ENCODE measurements at places on chromosomes 11 and 22. TPM values are rescaled to one million over a fixed set of nuclear protein-coding genes. Genes with fewer than 3 reads are reported as not detected.
A peak's percentile ranks its signal among the peaks of the same experiment; 100 is the strongest.

DNA sequence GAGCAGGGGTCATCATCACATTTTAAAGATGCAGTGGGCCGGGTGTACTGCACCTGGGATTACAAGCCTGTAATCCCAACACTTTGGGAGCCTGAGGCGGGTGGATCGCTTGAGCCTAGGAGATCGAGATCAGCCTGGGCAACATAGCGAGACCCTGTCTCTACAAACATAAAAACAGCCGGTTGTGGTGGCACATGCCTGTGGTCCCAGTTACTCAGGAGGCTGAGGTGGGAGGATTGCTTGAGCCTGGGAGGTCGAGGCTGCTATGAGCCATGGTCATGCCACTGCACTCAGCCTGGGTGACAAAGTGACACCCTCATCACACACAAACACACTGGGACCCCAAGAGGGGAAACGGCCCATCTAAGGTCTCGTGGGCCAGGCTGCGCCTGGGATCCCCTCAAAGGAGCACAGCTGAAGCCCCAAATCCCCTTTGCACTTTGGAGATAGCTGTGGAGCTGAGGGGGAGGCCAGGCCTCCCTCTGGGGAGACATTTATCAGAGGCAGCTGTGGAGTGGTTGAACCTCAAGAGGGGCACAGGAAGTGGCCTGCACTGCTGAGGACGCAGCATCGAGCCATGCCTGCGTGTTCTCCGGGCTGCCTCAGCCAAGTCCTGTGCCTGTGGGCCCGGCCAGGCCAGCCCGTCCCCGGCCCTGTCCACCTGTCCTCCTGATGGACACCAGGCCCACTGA is 27.5 kb downstream of the OSBPL5 start:
- DNase-seq: no peak

- DNase-seq: no peak
These were observed 54.1 kb downstream of the ST3GAL4 start for GRCh38 chr11:126409620-126409985.

NLRP10 gene
- total RNA-seq: 0.48 TPM

NEAT1 gene
- 1.8 TPM for total RNA-seq

DNA sequence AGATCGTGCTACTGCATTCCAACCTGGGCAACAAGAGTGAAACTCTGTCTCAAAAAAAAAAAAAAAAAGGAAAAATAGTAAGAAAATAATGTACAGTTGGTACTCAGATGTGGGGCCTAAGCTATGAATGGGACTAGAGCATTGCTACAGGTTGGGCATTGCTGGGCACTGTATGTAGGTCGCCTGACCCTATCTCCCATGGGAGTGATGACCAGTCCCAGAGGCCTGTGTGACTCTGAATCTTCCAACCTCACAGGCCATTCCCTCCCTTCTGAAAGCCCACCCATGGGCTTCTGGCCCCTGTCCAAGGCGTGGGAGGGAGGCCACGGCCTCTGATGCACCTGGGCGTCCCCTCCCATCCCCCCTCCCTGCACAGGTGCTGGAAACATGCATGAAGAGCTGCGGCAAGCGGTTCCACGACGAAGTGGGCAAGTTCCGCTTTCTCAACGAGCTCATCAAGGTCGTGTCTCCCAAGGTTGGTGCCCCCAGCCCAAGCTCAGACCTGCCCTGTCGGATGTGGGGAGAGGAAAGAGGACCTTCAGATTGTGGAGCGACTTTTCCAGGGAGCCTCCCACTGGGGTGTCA is 9.5 kb downstream of the GGA1 start:
- DNase-seq: no peak

- DNase-seq: no peak
These were observed 2.2 kb upstream of the PHLDA2 start for GRCh38 chr11:2931420-2931746.

DNA sequence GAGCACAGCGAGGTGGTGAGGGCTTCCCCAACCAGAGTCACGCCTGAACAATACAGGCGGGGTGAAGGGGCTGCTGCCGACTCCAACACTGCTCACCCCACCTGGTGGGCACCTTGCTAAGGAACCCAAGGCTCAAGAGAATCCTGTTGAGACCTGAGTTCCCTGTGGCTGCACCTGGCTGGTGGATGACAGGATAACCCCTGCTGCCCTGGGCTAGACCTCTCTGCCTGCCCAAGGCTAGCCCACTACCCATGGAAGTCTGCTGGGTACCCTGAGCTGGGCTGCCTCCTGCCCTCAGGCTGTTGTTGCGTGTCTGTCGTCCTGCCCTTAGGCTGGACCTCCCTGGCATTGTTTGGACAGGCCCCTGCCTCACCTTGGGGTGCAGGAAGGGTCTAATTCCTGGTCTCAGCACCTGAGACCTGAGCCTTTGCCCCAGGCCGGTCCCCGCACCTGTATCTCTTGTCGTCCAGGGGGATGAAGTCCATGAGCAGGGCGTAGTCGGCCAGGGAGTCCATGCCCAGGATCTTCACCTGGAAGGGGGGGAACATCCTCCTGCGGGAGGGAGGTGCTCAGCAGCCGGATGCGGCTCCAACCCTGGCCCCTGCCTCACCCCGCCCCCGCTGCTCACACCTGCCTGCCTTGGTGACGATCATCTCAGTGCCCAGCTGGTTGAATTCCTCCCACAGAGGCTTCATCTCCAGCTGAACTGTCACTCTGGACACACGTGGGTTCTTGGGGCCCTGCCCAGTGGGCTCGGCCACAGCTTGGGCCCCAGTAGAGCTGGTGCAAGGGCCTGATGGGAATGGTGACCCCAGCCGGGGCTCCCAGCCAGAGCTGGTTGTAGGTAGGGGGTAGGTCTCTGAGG is 4.9 kb upstream of the NUDT8 start:
- DNase-seq: no peak

DNA sequence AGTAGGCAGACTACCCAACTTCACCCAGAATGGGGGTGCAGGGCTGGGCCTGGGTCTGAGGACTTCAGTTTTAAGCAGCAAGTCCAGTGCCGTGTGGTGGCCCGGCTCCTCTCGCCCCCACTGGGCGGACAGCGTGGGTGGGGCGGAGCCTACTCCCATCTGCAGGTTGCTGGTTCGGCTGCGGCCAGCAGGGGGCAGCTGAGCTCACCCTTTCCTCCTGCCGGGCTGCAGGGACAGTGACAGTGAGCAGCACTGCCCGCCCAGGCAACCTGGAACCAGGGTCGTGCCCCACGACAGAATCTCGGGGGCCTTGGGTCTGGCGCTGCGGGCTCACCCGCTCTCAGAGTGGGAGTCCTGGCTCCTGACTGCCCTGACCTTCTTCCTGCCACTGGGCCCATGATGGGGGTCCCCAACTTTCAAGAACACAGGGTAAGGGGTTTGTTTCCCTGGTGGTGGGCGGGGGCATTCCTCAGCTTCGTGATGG is 6.2 kb upstream of the NEAT1 start:
- DNase-seq: peak; percentile 88

DNA sequence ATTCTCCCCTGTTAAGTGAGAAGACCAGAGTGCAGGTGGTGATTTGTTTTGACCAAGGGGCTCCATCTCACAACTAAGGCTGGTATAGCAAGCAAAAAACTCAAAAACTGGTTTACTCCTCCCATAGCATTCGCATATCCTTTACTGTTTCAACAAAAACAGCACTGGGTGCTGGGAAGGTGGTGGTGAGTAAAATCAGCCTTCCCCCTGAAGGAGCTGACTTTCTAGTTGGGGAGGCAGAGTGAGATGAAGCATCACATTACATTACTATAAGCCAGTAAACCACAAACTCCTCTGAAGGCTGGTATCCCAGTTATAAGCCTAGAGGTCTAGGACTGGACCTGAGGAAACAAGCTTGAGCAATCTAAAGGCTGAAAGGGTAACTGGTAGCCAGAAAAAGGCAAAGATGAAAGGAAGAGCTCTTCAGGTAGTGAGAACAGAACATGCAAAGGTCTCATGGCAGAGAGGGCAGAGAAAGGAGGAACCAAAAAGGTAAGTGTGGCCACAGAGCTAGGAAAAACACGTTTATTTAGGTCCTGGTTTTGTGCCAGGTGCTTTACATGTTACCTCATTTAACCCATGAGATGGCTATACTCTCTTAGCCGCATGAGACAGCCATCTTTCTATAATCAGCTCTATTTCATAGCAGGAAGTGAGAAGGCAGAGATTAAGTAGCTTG is 22.3 kb downstream of the TMEM123 start:
- DNase-seq: no peak

- DNase-seq: peak; percentile 48
These were observed 3.7 kb upstream of the MTFP1 start for GRCh38 chr22:30421695-30422480.

Measured in Daoy (cell line).